A673 (cell line): ENCODE measurements at places on chromosomes 6 and 20. TPM values are rescaled to one million over a fixed set of nuclear protein-coding genes. Genes with fewer than 3 reads are reported as not detected.

- H3K36me3 ChIP-seq = no peaks in the 10 kb centered on the region
- peak; percentile 35 for DNase-seq
- no peak overlapping the region for H3K4me3 ChIP-seq
- H3K27ac ChIP-seq = no peak overlapping the region
Observed at GRCh38 chr6:50185006-50185405, 135.3 kb upstream of the DEFB112 start.

DNA sequence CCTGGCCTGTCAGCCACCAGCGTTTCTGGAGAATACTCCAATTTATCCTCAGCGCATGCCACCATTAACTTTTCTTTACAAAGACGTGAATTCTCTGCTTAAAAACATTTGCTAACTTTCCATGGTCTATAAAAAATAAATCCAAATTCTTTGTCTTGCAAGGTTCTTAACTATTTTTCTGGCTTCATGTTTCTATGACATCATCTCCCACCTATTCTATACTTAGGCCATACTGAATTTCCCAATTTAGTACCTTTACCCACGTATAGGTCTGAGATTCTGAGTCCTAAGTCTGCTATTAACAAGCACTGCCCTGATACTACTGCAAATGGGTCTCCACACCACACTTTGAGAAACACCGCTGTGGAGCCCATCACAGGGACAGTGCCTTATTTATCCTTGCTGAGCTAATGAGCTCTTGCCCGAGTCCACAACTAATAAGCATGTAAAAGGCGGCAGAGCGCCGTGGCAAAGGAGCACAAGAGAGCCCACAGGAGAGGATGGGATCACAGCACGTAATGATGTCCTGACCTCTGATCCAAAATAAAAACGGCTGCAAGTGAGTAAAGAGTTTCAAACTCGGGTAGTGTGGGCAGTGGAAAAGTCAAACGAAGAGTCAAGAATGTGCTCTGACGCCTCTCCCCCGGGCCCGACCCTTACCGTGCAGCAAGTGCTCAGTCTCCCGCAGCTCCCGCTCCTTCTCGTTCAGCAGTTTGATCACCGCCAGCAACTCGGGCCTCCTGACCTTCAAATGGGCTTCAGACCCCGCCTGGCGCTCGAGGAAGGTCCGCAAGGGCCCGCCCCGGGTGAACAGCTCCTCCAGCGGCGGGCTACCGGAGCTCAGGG lies 519 bp downstream of the MTRF1L start:
- H3K36me3 ChIP-seq = peaks cover 16% of the 10 kb centered on the region

DNA sequence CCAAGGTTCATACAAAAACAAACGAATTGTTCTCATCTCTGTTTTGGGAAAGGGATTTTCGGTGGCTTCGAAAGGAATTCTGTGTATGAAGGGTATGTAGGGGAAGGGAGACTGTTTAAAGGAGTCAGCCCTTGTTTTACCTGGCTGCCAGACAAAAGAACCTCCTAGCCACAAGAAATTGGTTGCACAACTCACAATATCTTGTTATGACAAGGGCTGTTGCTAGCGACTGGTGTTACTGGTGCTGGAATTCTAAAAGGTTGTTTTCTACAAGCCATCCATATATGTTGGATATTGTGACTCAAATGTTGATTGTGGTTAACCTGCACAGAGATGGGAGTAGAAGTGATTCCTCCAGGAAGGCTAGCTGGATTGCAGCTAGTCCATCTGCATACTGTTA lies 34.6 kb upstream of the CITED2 start:
- H3K4me3 ChIP-seq = no peak overlapping the region
- H3K36me3 ChIP-seq = no peaks in the 10 kb centered on the region
- H3K27me3 ChIP-seq = no peaks in the 10 kb centered on the region
- no peak overlapping the region for H3K27ac ChIP-seq
- H3K4me1 ChIP-seq = peaks cover 6% of the 10 kb centered on the region

DNA sequence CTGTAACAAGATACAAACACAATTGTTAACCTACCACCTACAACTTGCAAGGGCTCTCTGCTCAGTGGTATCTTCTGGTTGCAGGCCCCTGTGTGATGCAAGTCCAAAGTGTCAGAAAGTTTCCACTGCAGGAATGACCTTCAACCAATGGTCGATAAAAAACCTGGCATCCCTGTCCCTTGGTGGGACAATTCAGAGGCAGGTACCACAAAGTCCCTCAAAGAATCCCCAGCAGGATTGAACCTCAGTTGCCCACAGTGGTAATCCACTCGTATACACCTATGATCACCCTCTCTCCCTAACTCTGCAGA lies 15.9 kb downstream of the GLO1 start:
- DNase-seq = no peak
- peaks cover 6% of the 10 kb centered on the region for H3K4me1 ChIP-seq
- peaks cover 27% of the 10 kb centered on the region for H3K36me3 ChIP-seq
- no peaks in the 10 kb centered on the region for H3K27me3 ChIP-seq

DNA sequence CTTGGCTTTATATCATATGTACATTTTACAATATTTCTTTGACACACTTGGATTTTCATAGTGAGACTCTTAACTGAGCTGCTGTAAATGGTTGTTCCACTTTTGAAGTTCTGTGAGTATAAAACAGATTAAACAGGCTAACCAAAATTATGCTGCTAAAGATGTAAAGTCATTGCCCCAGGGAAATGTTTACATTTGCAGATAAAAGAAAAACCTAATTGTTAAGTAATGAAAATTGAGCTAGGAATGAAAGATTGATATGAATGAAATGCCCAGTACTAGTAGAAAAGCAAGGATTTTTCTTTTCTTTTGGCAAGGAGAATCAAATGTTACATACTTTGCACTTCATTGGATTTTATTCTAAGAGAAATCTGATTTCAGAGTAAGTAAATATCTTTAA lies 159.4 kb downstream of the IMPG1 start:
- no peaks in the 10 kb centered on the region for H3K4me1 ChIP-seq
- DNase-seq = no peak
- H3K27ac ChIP-seq = no peak overlapping the region
- H3K27me3 ChIP-seq = no peaks in the 10 kb centered on the region
- no peaks in the 10 kb centered on the region for H3K36me3 ChIP-seq
- H3K4me3 ChIP-seq = no peak overlapping the region

The BHLHE23 gene
- not detected in 2 replicates for total RNA-seq

DNA sequence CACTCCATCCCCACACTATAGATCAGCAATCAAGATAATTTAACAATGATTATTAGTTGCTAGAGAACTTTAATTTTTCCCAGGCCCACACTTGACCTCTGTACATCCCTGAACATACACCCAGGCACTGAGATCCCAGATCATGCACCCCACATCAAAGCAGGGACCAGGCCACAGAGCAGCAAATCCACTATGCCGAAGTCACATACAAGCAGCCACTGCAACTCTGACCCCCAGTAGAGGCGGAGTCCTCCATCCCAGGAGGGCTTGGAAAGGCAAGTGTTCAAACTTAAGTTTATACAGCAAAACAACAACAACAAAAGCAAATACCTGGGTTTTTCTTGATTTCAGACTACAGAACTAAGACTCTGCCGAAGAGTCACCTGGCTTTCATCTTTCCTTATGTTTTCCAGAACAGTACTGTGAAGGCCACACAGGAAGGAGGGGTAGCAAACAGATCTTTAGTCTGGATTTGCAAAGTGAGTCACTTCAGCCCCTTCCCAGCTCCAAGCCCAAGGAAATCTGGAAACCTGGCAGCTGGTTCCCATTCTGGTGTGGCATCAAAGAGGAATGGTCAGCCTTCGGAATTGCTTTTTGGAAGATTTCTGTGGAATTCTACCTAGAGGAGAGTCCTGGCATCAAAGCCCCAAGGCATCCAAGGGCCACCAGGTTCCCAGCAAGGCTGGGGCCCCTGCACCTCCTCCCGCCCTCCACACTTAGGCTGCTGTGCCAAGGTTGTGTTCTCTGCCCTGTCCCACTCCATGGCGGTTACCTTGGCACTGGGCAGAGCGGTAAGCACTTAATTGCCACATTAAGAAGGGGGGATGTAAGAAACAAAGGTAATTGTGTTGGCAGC lies 7.3 kb downstream of the JAG1 start:
- no peak overlapping the region for H3K4me3 ChIP-seq
- DNase-seq = no peak
- peaks cover 75% of the 10 kb centered on the region for H3K4me1 ChIP-seq

DNA sequence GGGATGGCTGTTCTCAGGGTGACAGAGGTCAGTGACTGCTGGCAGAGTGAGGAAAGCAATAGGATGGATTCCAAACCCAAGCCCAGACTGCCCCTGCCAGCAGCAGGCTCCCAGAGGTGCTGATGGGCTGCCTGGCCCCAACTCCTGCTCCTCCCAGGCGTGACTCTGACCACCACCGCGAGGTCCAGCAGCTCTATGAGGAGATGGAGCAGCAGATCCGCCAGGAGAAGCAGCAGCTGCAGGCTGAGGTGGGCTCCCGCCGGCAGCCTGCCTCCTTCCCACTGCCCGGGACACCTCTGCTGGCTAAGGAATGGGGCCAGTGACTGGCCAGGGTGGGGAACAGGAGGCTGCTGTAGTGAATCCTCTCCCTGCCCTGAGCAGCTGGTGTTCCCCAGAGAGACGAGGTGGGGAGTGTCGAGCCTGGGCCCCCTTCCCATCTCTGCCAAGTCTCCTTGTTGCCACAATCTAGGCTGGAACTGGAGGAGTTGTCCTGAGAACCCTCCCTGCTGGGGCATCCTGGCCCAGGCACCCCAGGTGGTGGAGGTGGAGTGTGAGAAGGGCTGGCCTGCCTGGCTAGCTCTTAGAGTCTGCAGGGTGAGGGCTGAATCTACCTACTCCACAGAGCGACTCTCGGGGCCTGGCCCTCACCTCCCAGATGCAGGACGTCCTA lies 20.4 kb downstream of the RAB44 start:
- no peaks in the 10 kb centered on the region for H3K27me3 ChIP-seq
- DNase-seq = no peak
- H3K27ac ChIP-seq = no peak overlapping the region

- H3K36me3 ChIP-seq = no peaks in the 10 kb centered on the region
- no peak overlapping the region for H3K4me3 ChIP-seq
- H3K4me1 ChIP-seq = peaks cover 42% of the 10 kb centered on the region
- peak; percentile 9 for DNase-seq
- H3K27ac ChIP-seq = no peak overlapping the region
Observed at GRCh38 chr6:93391965-93392364, 27.4 kb downstream of the EPHA7 start.

- H3K27ac ChIP-seq = no peak overlapping the region
- no peaks in the 10 kb centered on the region for H3K36me3 ChIP-seq
- peak; percentile 34 for DNase-seq
- no peak overlapping the region for H3K4me3 ChIP-seq
- no peaks in the 10 kb centered on the region for H3K4me1 ChIP-seq
Observed at GRCh38 chr20:18879262-18879661, 65.7 kb downstream of the SCP2D1 start.
